Gastroesophageal sphincter (tissue), 4 donors: ENCODE measurements at places on chromosomes 4 and X.

GRCh38 chrX:85685843-85686242, 306.4 kb upstream of the POF1B start:
- no peak for ATAC-seq

DNA sequence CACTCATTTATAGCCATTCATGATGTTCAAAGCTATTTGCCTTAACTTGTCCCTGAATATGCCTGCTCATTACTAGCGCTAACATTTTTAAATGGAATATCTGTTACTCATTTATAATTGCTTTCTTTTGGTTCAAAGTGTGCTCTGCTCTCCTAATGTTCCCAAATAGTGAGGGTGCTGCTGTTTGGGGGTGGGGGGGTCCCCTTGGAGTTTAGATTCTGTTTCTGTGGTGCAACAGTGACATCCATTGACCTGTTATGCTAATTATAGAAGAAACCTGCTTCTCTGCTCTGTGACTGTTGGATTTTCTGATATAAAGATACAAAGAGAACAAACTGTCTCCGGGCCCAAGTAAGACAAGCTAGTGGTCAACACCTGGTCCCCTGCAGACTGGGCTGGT, 222.4 kb downstream of the SHROOM3 start:
- no peak for ATAC-seq

GRCh38 chr4:142984871-142985585, 138.9 kb upstream of the INPP4B start:
- ATAC-seq: no peak

DNA sequence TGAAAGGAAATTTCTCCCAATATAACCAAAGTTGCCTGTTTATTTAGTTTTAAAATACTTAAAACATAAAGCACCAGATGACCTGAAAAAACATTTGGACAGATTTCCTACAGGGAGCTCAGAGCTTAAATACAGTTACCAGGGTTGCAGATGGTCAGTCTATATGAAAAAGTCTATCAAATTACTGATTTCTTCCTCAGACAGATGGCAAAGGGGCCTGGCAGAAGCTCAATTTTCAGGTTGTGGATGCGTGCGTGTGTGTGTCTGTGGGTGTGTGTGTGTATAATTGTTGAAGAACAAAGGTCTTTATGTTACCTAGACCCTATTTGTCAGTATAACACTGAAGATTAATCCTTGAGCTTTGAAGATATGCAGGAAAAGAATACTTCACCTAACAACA, 169.4 kb downstream of the MAD2L1 start:
- ATAC-seq: no peak

GRCh38 chr4:101885574-101885973, 95.0 kb downstream of the BANK1 start:
- no peak for ATAC-seq

GRCh38 chr4:78213218-78213617, 156.1 kb downstream of the FRAS1 start:
- no peak for ATAC-seq
